Activated CD4-positive, alpha-beta T cell treated with anti-CD3 and anti-CD28 coated beads, Interleukin-2, amount 50 U/mL, for 48 hours (primary cell): ENCODE measurements at places on chromosomes 2 and 18.

DNA sequence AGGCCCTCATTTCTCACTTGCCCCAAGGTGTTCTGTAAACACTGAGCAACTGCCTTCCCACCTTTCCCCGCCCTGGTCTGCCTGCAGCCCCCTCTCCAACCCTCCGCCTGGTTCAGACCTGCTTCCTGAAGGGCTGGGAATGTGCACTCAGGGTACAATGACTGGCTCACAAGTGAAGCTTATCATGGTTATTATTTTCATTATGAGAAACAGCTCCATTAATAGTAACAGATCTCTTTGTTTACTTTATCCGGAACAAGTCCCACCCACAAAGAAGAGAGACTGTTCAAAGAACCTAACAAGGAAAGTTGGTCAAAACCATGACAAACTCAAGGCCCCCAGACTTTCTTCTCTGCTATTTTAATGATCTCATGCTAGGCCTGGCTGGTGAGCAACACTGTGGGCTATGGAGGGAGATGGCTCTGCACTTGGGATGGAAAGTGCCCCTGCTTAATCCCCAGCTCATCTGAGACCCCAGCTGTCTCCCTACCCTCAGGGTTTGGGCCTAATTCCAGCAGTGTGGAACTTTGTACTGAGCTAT, 36.7 kb downstream of the ARHGAP25 start:
- DNase-seq, result no peak

DNA sequence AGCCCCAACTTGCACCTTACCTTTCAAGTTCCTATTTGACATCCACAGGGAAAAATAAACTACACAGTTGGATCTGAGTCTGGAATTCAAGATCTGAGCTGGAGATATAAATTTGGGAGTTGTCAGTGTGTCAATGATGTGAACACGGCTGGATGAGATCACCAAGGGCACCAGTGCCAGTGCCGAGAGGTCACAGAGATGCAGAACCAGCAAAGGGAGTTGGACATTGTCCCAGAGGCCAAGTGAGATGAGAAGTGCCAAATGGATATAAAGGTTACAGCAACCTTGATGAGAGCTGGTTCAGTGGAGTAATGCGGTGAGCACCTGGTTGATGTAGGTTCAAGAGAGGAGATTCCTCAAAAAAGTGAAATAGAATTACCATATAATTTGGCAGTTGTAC, 24.8 kb downstream of the LRRFIP1 start:
- no peak for DNase-seq

DNA sequence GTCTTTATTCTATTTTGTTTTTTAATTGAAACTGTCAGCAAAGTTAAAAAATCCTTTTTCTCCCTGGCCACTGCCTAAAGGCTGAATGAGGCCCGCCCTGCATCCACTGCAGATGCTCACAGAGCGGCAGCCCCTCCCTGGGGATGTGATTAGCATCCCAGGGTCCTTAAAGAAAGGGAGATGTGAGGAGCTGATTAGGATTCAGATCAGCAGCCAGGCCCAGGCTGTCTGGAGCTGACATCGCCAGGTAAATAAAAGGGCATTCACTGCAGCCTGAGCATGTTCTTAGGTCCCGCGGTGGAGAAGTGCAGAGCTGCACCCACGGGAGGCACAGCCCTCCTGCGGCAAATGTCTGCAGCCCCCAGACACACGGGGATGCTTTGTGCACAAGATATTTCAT, 83.8 kb downstream of the LONRF2 start:
- no peak for DNase-seq

DNA sequence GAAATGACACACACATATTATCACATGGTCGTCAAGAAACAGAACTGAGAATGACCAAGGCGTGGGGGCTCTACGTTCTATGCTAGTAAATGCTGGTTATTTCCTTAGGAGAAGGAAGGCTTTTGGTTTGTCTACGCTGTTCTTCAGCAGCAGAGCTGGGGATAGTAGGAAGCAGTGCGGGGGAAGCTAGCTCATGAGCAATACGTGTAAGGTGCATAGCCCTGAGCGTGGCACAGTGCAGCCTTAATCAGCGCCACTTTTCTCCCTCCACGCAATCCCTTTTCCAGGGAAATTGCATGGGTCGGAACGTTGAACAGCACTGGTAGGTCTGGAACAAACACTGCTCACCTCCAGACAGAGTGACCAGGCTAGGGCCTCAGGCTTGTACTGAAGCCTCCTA, 199.6 kb upstream of the FBXO11 start:
- no peak for DNase-seq

DNA sequence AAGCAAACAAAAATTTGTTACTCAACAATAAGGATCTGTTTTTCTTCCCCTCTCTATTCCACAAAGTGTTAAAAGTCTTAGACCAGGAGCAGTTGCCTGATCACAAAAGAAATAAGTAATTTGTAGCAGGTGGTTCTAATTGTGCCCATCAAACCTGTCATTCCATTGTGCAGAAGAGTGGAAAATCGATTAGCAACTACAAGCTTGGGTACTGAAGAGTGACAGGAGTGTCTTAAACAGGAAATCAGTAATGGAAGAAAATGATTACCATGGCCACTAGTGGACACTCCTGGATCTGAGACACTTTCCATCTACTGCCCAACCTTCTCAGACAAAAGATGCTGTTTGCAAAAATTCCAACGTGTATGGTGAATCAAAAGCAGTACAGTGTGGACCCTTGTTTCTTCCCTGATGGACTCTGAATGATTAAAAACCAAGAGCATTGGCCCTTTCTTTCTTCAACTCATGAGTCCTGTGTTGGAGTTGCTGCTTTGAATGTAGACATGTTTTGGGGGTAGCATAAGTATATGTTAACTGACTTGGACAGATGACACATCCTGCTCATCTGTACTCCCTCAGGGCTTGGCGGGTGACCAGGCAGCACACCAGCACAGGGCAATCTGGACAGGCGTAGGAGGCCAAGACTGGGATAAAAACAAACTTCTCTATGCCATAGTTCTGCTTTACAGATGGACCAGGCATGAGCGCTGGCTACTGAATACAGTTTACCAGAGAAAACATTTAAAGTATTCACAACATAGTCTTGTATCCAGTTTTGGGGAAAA, 51.9 kb downstream of the PLA2R1 start:
- no peak for DNase-seq

DNA sequence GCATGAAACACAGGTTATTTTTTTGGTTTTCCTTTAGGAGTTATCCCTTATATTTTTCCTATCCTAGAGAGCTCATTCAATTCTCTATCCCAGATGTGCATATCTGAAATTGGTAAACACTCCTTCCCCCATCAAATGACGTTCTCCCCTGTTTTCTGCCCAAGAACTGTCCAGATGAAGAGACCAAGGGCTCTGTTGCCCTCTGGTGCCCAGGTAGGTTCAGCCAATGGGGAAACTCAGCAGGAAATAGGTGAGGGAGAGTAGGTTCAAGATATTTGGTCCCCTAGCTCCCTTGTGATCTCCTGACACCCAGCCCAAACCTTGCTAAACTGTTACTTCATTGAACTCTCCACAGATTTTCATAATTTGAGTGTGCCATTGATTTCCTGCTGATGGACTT, 14.1 kb upstream of the INO80C start:
- no peak for DNase-seq
